Activated CD4-positive, alpha-beta memory T cell treated with anti-CD3 and anti-CD28 coated beads, Interleukin-2, amount 10 ng/mL, durations not matched to agents 7 days and 5 days (primary cell): ENCODE measurements at places on chromosomes 11 and 22.

DNA sequence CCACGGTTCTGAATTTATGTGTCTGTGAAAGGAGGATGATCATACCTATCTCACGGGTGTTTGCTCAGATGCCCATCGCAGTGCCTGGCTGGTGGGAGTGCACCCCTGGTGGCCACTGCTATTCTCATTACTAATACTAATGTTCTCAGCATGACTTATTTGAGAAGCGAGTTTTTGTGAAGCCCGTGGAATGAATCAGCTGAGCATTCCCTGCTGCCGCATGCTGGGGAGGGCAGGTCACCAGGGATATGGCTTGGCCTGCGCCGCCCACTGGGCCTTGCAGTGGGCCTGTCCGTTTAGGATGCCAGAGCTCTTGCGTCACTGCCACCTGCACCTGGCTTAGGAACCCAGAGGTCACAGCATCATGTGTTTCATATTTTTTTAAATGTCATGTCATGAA, 16.9 kb downstream of the CTTN start:
- DNase-seq = no peak

DNA sequence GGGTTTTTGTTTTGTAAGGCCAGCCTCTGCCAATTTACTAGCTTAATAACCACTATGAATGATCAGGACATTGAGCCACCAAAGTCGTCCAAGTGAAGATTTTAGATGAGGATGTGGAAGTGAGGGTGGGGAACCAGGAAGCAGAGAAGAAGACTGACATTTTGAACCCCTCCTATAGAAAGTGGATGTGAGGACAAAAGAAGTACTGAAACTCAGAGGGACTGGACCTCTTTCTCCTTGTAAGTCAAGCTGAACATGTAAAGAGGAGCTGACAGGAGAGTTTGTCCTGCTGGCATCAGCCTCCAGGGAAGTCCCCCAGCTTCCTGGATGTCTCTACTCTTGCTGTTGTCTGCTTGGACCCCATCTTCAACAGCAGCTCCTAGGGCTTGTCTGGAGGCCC, 338.2 kb upstream of the NCAM1 start:
- DNase-seq = no peak

DNA sequence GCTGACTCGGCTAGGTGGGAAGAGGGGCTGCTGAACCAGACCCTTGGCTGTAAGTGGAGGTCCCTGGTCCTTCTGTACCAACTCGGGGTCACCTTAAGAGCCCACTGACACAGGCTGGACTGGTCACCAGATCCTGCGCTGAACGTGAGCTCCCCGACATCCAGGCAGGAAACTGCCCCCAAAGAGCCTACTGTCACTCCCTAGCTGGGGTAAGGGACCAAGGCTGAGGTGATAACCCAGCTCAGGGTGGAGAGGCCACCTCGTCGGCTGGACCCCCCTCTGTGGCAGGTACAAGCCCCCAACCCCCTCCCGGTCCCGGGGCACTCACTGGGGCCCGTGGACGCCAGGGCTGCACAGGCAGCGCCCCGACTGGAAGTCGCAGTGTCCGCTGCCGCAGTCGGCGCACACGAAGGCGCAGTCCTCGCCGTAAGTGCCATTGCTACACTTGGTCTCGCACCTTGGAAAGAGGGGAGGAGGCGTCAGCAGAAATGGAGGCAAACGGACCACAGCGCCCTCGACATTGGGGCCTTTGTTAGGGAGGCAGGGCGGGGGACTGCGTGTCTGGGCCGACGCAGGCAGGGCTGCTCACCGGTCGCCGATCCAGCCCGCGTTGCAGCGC, 7.4 kb downstream of the SCARF2 start:
- DNase-seq = no peak

DNA sequence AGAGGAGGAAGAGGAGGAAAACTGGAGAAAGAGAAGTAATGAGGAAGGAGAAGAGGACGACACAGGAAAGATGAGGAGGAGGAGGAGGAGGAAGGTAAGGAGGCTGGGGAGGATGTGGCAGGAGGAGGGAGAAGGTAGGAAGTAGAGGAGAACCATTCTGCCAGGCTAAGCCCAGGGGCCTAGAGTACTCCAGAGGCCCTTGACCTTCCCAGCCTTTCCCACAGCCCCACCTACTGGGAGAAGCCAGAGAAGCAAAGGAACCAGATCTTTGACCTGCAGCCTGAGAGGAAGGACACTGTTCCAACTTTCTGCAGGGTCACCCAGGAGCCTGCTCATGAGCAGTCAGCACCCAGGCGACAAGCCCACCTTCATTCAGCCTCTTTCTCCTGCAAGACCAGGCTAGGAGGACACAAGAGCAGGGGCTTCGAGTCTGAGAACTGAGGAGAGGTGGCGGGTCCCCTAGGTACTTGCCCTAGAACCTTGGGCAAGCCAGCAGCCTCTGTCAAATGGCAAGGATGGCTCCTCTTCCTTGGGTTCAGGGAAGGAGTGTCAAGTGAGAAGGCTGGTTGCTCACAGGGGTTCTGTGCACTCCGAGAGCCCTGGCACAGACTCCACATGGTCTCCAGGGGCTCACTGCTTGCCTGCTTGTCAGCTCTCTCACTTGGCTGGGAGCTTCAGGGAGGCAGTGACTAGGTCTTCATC, 27.9 kb upstream of the OAF start:
- peak; percentile 6 for DNase-seq

DNA sequence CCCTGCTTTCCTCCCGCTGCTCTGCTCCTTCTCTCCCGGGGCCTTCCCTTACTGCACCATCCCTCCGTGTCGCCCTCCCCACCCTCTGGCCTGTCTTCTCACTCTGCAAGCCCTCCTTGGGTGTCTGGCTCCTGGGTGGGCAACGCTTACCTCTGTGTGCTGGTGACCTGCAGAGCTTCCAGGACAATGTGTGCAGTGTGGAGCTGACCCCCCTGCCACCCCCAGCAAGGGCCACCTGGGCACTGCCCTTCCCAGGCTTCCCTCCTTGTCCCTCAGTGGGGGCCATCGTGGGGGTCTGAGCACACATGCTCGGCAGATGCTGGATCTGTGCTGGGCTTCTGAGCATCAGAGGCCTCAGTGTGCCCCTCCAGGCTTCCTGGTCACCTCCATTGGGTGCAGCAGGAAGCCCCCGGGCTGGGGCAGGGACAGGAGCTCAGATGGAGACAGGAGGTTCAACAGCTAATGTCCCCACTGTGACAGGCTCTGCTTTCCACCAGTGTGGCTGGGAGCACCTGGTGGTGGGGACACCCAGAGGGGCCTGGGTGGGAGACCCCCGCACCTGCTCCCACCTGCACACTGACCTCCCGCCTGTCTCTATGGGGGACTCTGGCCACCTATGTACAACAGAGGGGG, 7.8 kb upstream of the BRSK2 start:
- DNase-seq = no peak

DNA sequence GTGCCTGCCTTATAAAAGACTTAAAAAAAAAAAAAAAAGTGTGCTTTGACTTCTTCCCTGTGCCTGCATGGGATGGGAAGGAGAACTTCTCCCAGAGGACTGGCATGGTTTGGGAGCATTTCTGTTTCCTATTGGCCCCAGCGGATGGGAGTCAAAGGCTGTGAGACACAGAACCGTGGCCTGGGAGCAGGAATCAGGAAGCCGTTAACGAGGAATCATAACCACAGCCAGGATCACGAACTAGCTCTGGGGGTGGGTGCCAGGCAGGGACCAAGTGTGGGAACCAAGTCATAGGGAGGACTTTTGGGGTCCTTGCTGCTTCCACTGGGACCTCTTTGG, 526 bp downstream of the C1QTNF6 start:
- DNase-seq = no peak
